ENCODE measurements at places on chromosomes 11 and 22. TPM values are rescaled to one million over a fixed set of nuclear protein-coding genes. Genes with fewer than 3 reads are reported as not detected.
A peak's percentile ranks its signal among the peaks of the same experiment; 100 is the strongest.

DNA sequence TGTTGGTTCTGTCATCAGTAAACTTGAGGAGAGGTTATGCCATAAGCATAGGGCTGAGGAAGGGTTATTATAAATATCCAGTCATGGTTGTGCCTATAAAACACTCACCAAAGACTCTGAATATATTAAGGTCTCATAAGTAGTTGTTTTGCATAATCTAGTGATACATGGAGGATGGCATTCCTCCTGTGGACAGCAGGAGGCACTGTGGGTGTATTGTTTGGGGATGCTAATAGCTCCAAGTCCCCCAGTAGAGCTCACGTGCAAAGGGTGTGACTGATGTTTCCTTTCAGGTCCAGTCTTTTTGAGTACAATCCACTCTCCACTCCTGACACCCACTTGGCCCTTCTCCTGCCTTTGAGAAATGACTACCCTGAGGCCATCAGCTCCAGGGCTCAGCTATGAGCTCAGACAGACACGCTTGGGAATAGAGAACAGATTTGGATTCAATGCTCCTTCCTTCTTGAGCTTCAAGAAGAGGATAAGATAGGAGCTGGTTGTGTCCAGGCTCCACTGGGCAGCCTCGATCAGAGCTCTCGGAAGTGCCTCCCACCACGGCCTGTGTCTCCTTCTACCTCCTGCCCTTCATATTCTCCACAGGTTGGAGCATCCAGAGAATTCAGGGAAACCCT lies 85.2 kb upstream of the IGLL5 start:
- no peaks in the 10 kb centered on the region for H3K27me3 ChIP-seq
- H3K4me1 ChIP-seq: peaks cover 9% of the 10 kb centered on the region
- no peak overlapping the region for H3K27ac ChIP-seq
- no peaks in the 10 kb centered on the region for H3K36me3 ChIP-seq
- no peak overlapping the region for H3K4me3 ChIP-seq

OR2AG1 gene
- not detected for total RNA-seq

LDLRAD3 gene
- total RNA-seq: 0.22 TPM

DNA sequence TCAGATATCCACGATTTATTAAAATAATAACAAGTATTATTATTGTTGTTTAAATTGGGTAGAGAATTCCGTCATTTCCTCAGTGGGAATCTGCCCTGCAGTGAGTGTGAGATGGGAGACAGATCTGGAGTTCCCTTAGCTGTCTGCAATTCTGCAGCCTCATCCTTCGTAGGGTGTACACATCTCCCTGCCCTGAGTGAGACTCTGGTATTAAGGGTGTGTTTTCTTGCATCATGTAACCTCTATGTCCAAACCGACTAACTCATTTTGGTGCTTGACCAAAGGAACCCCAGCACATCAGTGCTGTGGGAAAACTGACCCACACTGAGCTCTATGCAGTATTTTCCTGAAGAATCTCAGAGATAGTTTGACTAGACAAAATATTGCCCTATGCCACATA lies 157.6 kb downstream of the LDLRAD3 start:
- DNase-seq: no peak
- H3K36me3 ChIP-seq: no peaks in the 10 kb centered on the region
- H3K4me1 ChIP-seq: no peaks in the 10 kb centered on the region
- H3K27me3 ChIP-seq: peaks cover 1% of the 10 kb centered on the region
- no peak overlapping the region for H3K4me3 ChIP-seq

GRCh38 chr11:16610738-16611388 lies 127.6 kb upstream of the C11orf58 start:
- peaks cover 32% of the 10 kb centered on the region for H3K4me1 ChIP-seq
- no peak overlapping the region for H3K27ac ChIP-seq
- no peak for DNase-seq
- no peak overlapping the region for H3K4me3 ChIP-seq

SMCO4 gene
- total RNA-seq: 40.9 TPM

- peak; percentile 53 for DNase-seq
- peaks cover 8% of the 10 kb centered on the region for H3K4me1 ChIP-seq
- H3K27me3 ChIP-seq: no peaks in the 10 kb centered on the region
- H3K36me3 ChIP-seq: peaks cover 12% of the 10 kb centered on the region
- peak overlapping the region; percentile 70 for H3K4me3 ChIP-seq
- H3K27ac ChIP-seq: no peak overlapping the region
These were observed 593 bp downstream of the SSH3 start for GRCh38 chr11:67303835-67304411.

DNA sequence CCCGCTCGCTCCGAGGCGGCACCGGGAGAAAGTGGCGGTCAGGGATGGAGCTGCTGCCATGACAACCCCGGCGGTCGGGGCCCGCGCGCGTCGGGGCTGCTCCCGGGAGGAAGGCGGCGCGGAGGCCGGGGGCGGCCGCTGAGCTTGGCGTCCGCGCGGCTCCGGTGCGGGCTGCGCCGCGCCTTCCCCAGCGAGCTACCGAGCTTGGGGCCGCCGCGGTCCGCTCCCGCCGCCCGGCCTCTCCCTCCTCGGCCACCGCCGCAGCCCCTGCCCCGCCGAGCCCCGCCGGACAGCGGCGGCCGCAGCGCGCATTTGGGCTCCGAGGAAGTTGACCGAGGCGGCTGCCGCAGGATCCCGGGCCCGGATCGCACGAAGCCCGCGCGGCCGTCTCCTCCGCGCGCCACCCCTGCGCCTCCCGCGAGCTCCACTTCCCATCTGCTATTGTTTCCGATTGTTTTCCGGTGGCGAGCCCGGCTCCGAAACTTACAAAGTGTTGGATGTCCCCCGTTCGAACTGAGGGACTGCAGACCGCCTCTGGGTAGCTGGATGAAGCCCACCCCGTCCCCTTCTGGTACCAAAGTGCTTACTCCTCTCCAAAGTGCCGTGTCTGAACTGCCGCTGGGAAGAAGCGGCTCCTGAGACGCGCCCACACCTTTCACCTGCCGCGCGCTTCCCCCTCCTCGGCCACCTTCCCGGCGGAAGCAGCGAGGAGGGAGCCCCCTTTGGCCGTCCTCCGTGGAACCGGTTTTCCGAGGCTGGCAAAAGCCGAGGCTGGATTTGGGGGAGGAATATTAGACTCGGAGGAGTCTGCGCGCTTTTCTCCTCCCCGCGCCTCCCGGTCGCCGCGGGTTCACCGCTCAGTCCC lies 540.3 kb downstream of the NTM start:
- H3K27ac ChIP-seq: no peak overlapping the region
- H3K27me3 ChIP-seq: peaks cover 34% of the 10 kb centered on the region
- H3K4me3 ChIP-seq: no peak overlapping the region
- no peaks in the 10 kb centered on the region for H3K36me3 ChIP-seq
- H3K4me1 ChIP-seq: no peaks in the 10 kb centered on the region
